Tibial nerve (tissue), 4 donors: ENCODE measurements at places on chromosomes 5 and 9.

DNA sequence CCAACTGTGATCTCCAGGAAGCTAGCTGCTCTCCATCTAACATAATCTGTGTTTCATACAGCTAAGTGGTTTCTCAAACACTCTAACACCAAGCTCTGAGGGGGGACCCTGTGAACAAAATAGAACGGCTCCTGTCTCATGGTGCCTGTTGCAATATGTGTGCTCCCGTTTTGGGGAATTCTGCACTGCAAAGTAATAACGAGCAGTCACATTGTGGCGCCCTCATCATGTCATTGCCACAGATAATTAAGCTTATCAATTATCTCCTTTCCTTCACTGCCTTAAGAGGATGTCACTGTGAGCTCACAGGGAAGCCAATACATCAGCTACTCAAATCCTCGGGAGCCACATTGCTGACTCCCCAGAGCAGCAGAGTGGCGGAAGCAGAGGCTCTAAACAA is 416.2 kb downstream of the SPOCK1 start:
- DNase-seq, result no peak

DNA sequence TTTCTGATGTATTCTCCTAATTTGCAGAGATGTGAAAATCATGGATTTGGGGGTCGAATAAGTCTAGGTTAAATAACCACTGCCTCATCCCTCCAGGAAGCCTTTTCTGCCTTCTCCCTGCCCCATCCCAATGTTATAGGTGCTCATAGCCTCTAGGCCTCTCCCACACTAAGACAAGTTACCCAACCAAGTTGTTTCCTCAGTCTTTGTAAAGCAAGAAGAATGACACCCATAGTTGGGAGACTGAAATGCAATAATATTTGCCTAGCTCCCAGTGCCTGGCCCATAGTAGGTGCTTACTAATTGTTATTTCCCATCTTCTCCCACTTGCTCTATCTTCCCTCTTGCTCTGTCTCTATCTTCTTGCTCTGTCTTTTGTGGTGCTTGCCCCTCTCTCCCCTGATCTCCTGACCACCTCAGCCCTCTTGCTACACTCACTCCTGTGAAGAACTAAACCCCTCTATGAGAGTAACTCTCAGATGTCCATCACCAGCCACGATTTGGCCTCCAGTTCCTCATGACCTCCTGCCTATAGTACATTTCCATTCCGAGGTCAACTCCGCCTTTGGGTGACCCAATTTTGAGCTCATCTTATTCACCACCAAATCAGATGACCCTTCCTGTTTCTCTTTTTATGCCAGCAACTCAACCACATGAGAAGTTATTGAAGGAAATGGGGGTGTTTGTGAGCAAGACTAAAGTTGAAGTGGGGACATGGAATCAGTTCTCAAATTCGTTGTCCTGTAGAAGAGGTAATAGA is 7.0 kb downstream of the AFAP1L1 start:
- no peak for DNase-seq

- no peak for DNase-seq
These were observed 415.0 kb downstream of the ARHGEF28 start for GRCh38 chr5:74040811-74041491.

DNA sequence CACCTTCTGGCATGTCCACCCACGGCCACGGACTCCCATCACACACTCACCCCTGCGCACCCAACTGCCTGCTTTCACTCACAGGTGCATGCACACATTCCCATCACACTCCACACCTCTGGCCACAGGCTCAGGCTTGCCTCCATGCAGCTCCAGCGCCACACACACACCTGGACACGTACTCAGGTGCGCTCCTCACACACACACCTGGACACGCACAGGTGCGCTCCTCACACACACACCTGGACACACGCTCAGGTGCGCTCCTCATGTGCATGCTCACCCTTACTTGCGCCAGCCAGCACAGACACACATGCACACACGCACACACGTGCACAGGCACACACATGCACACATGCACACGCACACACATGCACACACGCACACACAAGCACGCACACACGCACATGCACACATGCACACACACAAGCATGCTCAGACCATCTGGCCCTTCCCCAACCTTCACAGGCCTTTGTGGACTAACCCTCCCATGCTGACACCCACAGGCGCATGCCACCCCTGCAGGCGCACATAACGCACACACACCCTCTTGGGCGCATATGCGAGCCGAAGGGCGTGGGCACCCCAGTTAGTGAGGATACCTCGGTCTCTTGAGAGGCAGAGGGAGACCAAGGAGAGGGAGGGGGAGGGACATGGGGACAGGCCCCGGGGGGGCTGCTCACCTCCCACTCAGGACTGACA is 8.3 kb downstream of the GRIN1 start:
- DNase-seq, result no peak

DNA sequence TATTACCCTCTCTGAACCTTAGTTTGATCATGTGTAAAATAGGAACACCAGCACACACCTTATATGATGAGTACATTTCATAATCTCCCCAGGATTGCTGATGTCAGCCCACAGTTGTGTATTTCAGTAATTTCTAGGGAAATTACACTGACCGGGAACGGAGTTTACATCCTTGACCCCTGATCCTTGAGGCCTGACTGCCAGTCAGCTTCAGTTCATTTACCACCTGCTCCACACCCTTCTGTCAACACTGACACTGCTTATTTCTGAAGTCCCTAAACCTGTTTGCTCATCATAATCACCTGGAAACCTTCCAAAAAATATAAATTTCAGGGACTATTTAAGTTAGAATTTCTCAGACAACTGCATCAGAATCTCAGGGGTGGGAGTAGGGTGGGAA is 55.3 kb downstream of the ZNF622 start:
- no peak for DNase-seq

DNA sequence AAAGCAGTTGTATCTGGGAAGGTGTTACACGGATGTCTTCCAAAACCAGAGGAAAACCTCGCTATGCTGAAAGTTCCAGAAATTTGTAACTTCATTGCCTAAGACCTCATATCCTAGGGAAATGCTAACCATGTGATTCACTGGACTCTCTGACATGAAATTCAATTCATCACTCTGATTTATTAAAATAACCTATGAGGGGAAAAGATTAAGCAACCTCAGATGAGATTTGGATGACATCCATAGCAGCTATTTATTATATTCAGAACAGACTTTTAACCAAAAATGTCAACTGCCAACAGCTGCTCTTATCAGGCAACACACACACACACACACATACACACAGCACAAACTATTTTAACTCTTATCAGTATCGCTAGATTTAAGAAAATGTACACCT is 1006.4 kb upstream of the CTNND2 start:
- no peak for DNase-seq

- no peak for DNase-seq
These were observed 579 bp downstream of the SLC12A7 start for GRCh38 chr5:1111241-1111726.

- DNase-seq, result no peak
These were observed 205.8 kb upstream of the KIF2A start for GRCh38 chr5:62100201-62100600.

- no peak for DNase-seq
These were observed 235.0 kb downstream of the ROR2 start for GRCh38 chr9:91714874-91715615.

GRCh38 chr9:96009690-96010472 is 134.4 kb downstream of the ERCC6L2 start:
- no peak for DNase-seq
